Suprapubic skin (tissue), 4 donors: ENCODE measurements at places on chromosomes 7 and 10.

DNA sequence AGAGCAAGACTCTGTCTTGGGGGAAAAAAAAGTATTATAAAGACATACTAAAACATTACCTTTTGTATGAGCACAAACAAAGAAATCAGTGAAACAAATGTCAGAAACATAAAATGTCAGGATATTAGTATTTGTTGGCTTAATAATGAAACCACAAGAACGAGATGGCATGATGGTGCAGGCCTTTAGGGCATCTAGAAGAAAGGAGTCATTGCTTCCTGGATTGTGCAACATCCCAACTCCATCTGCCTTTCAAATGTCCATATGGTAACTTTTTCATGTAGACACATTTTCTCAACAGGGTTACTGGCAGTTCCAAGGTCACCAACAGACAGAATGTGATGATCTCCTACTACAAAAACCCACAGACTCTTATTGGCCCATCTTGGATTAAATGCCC is 96.6 kb downstream of the ZNF248 start:
- DNase-seq, result no peak

DNA sequence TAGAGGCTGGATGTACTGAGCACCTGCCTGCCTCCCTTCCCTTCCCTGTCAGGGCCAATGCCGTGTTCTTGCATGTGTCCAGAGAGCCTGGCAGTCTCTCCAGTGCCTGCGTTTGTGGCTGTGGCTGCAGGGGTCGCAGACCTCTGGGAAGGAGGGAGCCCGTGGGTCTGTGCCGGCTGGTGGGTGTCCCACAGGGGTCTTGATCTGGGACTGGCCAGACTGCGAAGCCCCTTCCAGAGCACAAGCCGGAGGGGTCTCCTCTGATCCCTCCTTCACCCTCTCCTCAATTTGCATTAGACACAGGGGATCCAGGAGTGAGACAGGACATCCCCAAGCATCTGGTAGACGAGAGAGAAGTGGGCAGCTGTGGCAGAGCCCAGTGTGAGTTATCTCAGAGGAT is 199.2 kb downstream of the ADARB2 start:
- DNase-seq, result no peak

DNA sequence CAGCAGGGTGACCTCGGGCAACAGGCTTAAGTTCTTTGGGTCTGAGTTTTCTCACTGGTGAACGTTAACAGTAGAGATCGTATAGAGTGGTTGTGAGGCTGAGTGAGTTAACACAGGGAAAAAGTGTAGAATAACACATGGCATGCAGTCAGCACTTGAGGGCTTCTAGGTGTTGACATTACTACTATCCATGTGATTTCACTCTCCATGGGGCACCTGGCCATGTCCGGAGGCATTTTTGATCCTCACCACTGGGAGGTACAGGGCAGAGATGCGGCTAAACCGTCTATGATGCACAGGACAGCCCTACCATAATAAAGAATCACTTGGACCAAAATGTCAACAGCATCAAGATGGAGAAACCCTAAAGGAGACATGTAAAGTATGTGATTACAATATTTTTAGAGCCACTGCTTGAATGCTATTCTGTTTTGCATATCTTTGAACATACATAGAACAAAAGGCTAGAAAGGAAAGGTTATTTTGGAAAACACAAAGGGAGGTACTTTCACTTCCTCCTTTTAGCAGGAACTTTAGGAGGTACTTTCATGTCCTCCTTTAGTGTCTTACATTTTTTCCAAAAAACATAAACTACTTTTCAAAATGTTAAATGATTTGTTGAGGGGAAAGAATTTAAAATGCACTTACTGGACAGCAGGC is 44.3 kb downstream of the NOD1 start:
- DNase-seq, result no peak

DNA sequence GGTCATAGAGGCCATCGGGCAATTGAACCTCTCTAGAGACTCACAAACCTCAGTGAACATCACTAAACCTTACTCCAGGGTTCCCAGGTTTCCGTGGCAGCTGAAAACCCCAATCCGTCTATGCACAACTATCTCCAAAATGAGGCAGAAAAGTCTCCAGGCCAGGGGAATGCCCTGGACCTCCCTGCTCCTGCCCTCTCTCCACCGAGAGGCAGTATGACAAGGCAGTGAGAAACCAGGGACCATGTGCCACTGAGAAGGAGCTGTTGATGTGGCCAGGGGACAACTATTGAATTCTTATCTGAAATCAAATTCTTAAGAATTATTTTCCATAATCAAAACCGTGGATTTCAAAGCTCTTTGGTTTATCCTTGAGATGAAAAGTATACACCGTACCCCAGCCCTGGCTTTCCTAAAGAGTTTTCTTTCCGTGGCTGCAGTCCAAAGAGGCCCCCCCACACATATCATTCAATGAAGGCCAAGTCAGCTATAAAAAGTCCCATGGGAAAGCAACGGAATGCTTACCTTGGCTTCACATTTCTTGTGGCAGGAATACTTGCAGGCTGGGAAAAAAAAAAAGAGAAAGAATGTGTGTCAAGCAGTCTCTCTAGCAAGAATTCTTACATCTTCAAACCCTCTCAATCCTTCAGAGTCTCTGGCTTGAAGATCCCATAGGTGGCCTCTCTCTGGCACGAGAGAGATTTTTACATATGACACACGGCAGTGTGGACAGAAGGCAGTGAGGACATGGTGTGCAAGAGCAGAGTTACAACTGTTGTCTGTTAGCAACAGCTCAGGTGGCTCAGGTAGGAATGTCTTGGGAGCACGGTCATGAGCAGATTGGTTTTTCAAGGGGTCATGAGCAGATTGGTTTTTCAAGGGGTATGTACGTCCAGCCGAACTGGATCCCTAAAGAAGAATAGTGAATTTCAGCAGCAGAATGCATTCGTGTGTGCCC is 75.2 kb downstream of the TNS3 start:
- DNase-seq, result no peak

- DNase-seq, result no peak
Measured at GRCh38 chr7:123492485-123492884, 41.9 kb downstream of the IQUB start.

- no peak for DNase-seq
Measured at GRCh38 chr10:89468191-89468965, 54.0 kb downstream of the IFIT5 start.

- DNase-seq, result no peak
Measured at GRCh38 chr7:11779864-11780674, 51.9 kb downstream of the THSD7A start.

GRCh38 chr7:38801786-38802185 is 107.2 kb downstream of the VPS41 start:
- DNase-seq, result no peak

DNA sequence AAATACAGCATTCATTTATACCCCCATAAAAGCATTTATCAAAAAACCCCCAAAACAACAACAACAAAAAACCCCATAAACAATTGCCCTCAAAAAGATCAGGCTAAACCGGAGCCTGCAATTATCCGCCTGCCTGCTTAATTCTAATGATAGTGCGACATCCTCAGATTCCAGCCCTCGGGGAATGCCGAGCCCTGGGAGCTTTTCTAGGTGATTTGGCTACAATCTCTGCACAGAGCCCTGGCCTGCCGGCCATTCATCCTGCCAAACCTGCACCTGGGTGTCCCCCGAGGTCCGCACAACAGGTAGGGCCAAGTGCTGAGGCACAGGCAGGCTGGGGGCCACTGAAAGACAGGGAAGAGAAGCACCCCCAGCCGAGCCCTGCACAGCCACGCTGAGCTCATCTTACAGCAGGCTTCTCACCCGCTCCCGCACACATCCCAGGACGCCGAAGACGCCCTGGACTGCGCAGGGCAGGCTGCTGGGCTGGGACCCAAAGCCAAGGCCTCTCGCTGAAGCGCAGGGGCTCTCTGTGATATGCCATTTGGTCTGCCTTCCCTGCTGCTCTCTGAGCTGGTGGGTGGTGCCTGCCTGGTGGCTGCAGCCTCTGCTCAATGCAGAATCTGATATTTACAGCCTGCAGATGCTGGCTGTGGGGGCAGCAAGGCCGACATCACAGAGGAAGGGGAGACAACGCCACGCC is 57.5 kb downstream of the CAMK2B start:
- no peak for DNase-seq

DNA sequence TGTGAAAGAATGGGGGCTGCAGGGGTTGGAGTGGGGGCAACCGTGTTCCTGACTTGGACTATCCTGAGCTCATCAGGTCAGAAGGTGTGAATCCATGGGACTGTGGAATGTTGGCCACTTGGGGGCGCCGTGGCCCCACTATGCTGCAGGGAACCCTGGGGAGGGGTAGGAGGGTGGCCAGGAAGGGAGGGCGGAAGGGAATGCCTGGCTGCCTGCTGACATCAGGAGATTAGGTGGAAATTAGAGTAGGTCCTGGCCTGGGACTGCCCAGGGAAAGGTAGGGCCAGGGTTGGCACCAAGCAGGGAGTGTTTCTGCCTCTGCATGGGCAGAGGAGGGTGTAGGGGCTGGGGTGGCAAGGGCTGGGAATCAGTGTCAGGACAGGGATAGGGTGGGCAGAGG is 65.8 kb upstream of the PRSS58 start:
- DNase-seq, result no peak

DNA sequence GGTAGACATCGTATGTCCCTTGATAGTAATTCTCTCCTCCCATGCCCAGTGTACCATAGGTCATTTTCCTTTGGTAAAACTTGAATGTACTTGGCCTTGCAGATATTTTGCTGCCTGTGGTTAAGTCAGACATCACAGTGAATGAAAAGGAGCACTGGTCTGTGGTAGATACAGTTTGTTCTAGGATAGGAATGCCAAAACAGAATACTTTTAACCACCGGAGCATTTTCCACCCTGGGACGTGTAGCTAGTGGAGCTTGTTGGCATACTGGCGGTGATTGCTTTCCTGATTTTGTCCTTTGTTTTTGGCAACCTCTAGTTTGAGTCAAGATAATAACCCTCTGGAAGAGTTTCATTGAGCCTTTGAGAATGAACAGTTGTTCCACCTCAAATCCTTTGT is 92.0 kb upstream of the BMPER start:
- DNase-seq, result no peak

DNA sequence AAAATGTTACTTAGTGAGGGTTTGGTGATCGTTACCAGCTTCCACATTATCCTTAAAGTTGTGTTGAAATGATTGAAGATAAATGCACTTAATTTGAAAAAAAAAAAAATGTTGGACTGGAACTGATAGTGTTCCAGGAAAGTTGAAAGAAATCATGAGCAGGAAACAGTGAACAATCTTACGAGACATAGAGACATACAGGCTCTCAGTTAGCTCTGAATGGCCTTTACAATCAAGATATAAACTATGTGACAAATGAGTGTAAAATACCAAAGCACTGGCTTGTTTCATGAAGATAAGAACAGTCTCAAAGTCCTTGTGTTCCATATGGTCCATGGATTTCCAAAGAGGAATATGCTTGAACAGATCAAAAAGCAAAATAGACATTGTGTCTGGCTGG is 430.1 kb upstream of the ETV1 start:
- DNase-seq, result no peak

- no peak for DNase-seq
Measured at GRCh38 chr7:26439521-26440232, 148.0 kb downstream of the SNX10 start.

DNA sequence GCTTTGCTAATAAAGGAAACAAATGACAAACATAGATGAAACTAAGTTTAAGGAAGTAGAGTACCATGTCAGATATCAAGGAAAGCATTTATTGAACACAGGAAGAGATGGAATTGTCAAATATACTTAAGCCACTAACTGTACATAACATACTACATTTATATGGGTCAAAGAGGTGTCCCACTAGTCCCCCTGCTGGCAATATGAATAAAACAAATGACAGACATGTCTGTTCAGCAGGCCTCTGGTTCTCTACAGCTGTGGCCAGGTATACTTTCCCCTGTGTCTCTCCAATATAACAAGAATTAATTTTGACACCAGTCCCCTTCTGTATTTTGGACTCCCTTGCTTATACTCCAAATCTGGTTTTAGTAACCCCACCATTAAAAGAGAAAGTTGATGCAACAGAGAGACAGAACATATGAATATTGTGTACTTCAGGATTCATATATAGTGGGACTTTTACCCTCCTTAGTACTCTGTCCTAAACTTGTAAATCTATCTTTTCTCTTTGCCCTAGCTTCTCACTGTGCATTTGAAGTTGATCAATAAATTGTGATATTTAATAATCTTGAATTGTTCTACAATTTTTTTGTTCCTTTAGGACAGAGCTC is 42.9 kb downstream of the CD36 start:
- DNase-seq, result no peak

DNA sequence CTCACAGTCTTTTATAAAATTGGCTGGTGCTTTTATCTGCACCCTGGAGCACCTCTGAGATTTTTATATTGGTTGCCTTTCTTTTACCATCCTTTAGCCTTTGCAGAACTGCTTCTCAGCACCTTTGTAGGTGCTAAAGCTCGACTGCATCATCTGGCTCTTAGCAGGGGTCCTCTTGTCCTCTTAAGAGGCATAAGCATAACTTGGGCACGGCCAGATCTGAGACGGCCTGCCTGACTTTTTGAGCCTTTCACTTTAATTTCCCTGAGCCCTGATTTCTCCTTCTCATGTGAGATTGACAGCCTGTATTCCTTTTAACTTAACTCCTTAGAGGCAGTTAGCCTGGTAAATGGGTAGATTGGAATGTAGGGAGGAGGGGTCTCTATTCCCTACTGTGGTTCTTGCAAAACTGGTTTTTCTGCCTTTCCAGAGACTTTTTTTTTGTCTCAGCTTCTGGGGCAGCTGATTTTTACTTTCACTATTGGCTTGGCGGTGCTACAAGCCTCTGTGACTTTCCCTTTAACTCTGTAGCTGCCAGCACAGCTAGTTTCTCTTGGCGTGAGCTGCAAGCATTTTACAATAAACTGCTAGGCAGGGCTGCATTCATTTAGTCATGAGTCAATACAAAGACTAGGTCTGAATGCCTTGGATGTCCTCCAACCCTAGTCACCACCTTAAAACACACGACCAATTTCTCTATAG is 24.0 kb downstream of the ZPBP start:
- DNase-seq, result no peak

GRCh38 chr10:15163253-15163828 is 5.2 kb downstream of the NMT2 start:
- no peak for DNase-seq

GRCh38 chr7:66952343-66953043 is 31.5 kb downstream of the TMEM248 start:
- DNase-seq, result no peak

- DNase-seq, result no peak
Measured at GRCh38 chr10:14071956-14072355, 258.8 kb downstream of the FRMD4A start.

DNA sequence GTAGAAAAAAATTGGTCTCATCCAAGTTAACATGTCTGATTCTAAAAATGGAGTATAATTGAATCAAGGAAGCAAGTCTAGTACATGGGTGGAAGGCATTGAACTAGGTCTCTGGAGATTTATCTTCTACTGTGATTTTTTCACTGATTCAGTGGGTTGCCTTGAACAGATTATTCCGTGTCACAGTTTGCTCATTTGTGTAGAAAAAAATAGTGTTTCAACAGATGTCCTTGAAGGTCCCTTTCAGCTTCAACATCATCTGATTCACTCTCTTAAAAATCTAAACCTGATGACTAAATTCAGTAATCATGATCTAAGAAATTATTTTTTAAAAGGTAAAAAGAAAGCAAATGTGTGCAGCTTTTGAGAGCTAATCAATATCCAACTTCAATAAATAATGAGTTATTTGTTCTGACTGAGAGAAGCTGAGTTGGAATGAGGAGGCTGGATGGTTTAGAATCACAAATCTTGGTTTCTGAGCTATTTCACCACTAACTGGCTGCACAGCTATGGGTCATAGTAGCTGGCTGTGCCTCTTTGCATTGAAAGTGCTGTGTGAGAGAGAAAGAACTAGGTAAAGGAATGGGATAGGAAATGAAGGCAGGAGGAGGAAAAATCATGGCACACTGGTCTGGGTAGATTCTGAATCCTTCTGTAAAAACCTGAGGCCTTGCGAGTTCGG is 221.5 kb upstream of the MDFIC start:
- DNase-seq, result no peak
